ENCODE measurements at places on chromosomes 1 and 21.

- no peak for DNase-seq
These were observed 8.7 kb downstream of the SZRD1 start for GRCh38 chr1:16375521-16376340.

- DNase-seq, result no peak
These were observed 13.0 kb upstream of the ZNF692 start for GRCh38 chr1:248871837-248872401.

- DNase-seq, result peak; percentile 50
These were observed 554 bp downstream of the ZNF281 start for GRCh38 chr1:200409203-200409760.

- DNase-seq, result no peak
These were observed 67.3 kb downstream of the PTGER3 start for GRCh38 chr1:70980361-70980760.

DNA sequence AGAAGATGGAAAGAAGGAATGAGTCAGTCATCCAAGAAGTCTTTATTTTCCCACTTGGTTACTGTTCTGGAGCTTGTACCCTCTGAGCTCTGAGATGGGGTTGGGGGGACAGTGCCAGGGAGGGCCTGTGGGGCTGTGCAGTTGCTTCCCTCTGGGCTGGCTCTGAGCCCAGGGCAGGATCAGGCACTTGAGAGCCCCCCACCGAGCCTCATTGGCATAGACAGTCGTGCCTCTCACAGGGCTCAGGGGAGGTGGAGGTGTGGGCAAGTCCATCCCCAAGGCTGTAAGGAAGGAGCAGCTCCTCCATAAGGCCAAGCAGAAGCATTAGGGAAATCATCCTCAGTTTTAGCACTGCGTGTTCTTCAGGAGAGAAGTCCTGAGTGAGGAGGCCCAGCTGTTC lies 2.5 kb upstream of the ARL8A start:
- DNase-seq, result no peak

DNA sequence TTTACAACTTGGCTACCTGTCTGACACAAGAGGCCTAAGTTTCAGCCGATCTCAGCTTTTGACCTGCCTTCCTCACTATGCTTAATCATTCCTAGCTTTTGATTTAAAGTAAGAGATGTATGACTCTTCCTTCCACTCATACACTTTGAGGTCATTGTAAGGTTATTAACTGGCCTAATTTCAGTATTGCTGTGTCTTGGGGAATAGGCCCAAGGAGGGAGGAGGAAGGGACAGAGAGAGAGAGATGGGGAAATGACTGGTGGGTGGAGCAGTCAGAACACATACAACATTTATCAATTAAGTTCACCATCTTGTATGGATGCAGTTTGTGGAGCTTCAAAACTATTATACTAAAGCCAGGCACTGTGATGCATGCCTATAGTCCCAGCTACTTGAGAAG lies 28.3 kb upstream of the FAM20B start:
- no peak for DNase-seq

GRCh38 chr1:181089017-181089675 lies 646 bp downstream of the IER5 start:
- peak; percentile 42 for DNase-seq

DNA sequence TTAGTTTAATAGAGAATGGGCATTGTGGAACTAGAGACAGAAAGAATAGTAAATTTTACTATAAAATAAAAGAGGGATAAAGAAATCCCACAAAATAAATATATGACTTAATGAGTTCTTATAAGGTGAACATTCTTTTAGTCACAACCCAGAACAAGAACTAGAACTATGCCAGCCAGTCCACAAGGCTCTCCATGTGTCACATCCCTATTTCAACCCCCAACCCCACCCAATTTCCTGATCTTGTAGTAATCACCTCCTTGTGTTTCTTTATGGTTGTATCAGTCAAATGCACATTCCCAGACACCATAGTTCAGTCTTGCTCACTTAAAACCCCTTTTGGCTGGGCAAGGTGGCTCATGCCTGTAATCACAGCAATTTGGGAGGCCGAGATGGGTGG lies 662.3 kb upstream of the CAMK1G start:
- no peak for DNase-seq

- DNase-seq, result no peak
These were observed 27.8 kb upstream of the STUM start for GRCh38 chr1:226520640-226521355.

- DNase-seq, result no peak
These were observed 22.4 kb upstream of the BCAR3 start for GRCh38 chr1:93704052-93704451.

- DNase-seq, result no peak
These were observed 32.1 kb upstream of the COL18A1 start for GRCh38 chr21:45372732-45373355.

DNA sequence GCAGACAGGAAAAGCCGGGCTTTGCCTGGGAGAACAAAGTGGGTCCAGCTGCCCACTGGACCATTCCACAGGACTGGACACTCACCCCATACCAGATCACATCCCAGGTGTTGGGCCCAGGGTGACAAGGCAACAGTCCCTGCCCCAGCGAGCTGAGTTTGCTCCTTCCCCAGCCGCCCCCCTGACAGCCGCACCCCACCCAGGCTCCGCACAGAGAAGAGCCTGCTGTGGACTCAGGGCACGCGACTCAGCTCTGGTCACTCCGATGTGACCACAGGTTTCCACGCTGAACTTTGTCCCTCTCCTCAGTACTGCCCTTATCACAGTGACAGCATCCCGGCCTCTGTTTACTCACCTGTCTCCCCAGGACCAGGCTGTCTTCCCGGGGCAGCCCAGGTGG lies 1.2 kb downstream of the BMP8B start:
- no peak for DNase-seq

- DNase-seq, result no peak
These were observed 240.9 kb downstream of the KIF26B start for GRCh38 chr1:245395680-245396079.

- no peak for DNase-seq
These were observed 19.3 kb upstream of the PTAFR start for GRCh38 chr1:28195780-28196179.

GRCh38 chr21:41769933-41770332 lies 3.1 kb upstream of the RIPK4 start:
- DNase-seq, result no peak

GRCh38 chr1:9399510-9400424 lies 107.1 kb downstream of the SPSB1 start:
- peak; percentile 52 for DNase-seq

- DNase-seq, result peak; percentile 56
These were observed at the start of gene GPX7 for GRCh38 chr1:52601991-52602855. Gene GPX7, plus strand, starts transcription at chr1:52602371. Its CDS starts 39 bp downstream, at chr1:52602410.

- no peak for DNase-seq
These were observed 13.1 kb downstream of the ATP13A2 start for GRCh38 chr1:16998589-16998988.

GRCh38 chr1:61170328-61171238 lies 88.2 kb downstream of the NFIA start:
- no peak for DNase-seq

- no peak for DNase-seq
These were observed 415.3 kb upstream of the C1orf87 start for GRCh38 chr1:60488847-60489246.

- DNase-seq, result no peak
These were observed 20.2 kb downstream of the TYW3 start for GRCh38 chr1:74753104-74753503.

DNA sequence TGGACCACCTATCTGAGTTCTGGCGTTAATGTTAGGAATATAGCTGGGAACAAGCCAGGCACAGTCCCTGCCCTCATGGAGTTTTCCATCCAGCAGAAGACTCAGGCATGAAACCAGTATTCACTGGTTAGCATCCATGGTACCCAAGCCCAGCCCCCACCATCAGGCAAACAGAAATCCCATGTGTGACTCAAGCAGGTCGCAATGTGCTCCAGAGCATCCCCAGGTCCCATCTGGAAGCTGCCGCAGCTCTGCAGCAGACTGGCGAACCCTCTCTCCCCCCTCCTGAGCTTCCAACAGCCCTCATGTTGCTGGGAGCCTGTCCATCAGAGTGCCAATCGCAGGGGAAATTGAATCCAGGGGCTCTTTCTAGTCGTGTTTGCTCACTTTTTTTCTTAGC lies 174.2 kb downstream of the RRAGC start:
- no peak for DNase-seq

DNA sequence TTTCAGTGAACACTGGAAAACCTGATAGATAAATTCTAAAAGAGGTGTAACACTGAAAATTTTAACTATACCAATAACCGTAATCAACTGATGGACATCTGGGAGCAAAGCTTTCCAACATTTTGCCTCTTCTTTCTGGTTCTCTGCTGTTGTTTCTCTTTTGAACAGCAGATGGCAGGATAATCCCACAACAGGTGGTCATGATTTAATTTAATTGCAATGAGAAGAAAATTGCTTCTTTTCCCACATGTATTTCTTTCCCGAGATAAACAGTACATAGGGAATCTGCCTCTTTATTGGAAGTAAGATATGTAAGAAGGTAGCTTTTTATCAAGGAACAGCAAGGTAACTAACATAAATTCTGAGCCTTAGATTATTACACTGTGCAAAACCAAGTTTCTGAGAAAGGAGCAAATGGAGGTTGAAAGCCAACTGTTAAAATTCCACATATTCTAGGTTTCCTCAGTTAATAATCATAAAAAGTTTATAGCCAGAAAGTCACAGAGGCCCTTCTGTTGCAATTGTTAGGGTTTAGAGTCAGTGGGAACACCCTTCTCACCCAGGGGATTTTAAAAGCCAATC lies 72.9 kb downstream of the RPS6KA1 start:
- DNase-seq, result no peak

GRCh38 chr1:51442198-51442597 lies 76.9 kb downstream of the EPS15 start:
- no peak for DNase-seq

GRCh38 chr21:42672699-42673458 lies 19.5 kb downstream of the PDE9A start:
- no peak for DNase-seq

GRCh38 chr1:200670242-200671118 lies 773 bp upstream of the DDX59 start:
- peak; percentile 65 for DNase-seq

DNA sequence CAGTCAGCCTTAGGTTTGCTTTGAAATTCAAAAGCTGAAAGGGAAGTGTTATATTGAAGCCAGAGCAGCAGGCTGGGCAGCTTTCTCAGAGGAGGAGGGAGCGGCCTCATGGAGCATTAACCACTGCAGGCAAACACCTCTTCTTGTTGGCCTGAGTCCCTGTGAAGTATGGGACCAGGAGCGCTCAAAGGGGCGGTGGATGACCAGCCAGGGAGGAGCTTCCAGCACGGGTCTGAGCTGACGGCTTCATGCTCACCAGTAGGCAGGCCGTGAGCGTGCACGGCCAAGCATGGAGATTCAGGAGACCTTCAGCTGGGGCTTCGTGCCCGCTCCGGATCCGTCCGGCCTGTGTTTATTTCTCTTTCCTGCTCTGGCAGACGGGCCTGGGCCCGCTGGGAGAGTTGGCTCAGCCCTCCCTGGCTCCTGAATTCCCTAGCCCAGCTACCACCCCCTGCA lies 245.2 kb downstream of the TRABD2B start:
- no peak for DNase-seq

DNA sequence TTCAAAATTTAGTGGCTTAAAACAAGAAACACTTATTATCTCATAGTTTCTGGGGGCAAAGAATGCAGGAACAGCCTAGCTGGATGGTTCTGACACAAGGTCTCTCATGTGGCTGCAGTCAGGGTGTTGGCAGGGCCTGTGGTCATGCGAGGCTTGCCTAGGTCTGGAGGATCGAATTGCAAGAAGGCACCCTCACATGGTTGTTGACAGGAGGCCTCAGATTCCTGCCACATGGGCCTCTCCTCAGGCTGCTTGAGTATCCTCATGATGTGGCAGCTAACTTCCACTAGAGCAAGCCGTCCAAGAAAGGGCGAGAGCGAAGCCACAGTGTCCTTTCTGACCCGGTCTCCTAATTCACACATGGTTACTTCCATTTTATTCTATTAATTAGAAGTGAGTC lies 6.2 kb upstream of the NRIP1 start:
- DNase-seq, result no peak

DNA sequence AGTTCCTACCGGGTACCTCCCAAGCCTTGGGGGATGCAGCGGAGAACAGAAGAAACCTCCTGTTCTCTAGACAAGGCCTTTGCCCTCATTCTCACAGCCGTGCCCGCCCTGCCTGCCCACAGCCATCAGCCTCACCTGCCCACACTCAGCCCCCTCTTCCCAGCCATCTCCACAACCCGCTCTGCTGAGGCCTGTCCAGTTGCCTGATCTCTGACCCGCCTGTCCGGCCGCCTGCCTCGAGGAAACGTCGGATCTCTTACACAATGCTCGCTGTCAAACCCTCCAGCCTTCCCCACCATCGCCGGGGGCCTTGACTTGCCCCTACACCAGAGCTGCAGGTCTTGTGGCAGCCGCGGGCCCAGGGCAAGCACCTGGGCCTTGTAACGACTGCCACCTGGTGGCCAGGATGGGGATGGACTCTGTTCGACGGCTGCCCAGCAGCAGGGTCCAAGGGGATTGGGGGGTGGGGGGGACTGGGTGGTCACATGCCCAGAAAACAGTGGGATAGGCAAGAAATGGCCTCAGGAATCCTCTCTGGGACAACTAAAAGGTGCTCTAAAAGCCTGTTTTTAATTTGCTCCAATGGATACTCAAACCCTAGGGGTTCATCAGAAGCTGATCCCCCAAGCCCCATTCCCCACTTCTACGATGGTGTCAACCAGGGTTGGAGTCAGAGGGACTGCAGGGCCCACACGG lies 31.0 kb downstream of the SLC45A1 start:
- DNase-seq, result no peak

- no peak for DNase-seq
These were observed 1271.4 kb downstream of the KCNT2 start for GRCh38 chr1:195336812-195337211.

GRCh38 chr1:18879791-18880309 lies 20.4 kb upstream of the TAS1R2 start:
- DNase-seq, result no peak

DNA sequence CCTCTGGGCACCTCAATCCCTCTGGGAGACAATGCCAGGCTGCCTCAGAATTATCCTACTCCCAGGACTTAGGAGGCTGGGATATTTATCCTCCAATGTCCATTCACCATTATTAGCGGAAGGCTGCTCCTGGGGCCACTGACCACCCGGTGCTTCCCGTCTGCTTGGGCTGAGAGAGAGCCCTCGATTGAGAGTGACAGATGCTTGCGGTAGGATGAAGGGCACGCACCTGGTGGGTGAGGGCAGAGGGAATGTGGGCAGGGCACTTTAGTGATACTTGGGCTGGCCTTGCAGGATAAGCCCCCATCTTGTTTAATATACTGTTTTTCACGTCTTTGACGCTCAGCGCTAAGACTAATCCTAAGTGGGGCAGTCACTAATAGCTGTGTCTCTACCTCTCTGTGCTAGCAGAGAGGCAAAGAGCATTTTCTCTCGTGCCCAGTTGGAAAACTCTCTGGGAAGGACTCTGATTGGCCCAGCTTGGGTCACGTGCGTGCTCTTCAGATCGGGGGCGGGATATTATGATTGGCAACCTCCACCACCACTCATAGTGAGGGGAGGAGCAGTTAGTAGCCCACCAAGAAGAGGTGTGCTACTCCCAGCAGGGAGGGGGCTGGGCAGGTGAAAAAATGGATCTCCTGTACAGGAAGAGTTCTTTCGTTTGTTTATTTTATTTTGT lies 10.6 kb upstream of the PARS2 start:
- DNase-seq, result no peak
